ENCODE measurements at places on chromosomes 1 and 21.

GRCh38 chr21:46285761-46286647 is at the start of gene YBEY:
YBEY (plus strand) TSS chr21:46286342; CDS start chr21:46286914, 572 bp downstream.
- DNase-seq, result peak; percentile 97

DNA sequence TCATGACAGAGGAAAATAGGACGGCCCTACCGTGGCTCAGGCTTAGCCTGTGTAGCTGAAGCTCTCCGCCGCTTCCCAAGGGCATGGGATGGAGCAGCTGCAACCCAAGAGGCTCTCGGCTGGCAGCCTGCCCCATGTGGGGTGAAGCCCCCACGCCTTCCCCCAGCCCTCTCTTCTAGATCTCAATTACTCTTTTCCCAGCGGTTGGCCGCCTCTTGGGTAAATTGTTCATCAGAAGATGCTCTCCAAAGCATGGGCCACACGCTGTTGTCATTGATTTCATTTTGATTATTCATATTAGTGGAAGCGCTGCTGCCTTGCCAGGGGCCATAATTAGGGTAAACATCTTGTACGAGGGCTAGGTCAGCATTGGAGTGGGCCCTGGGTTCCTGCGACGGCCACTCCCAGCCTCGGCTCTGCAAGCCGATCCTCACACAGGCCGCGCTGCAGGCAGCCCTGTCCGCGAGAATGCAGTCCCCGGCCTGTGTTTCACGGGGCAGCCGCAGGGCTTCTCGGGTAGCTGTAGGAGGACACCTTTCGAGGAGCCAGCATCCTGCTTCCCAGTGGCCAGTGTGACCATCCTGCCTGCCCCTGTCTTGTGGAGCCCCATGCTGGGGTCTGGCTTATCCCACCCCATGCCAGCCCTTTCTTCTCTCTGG is 114.4 kb upstream of the VAMP3 start:
- no peak for DNase-seq

- no peak for DNase-seq
Observed at GRCh38 chr1:198611219-198611618, 27.6 kb upstream of the PTPRC start.

DNA sequence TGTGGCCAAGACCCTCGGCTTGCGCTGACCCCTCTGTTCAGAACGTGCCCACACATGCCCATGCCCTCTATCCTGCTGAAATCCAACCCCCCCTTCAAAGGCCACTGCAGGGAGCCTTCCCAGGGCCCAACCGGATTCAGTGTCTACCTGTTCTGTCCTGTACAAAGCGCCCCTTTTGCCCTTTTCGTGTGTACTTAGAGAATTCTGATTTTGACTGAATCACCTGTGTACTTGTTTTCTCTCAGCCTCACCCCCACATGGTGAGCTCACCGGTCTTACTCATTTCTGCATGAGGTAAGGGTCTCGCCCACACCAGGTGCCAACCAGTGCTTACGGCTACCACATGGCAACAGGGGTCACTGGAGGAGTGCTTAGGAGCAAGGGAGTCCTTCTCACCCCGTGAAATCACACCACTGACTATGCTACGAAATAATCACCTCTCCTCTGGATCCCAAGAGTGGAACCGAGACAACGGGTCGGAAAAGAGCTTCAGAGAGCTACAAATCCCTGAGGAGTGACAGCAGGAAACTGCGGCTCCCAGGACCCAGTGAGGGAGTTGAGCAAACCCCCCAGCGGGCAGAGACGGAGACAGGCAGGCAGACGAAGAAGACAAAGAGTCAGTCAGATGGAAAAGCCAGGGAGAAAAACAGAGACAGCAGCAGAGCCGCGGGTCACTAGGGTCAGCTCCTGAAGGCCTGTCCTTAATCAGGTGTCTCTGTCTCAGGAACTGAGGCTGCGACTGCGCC is 2.1 kb upstream of the S100A2 start:
- no peak for DNase-seq

GRCh38 chr1:41330588-41331545 is 30.4 kb upstream of the FOXO6 start:
- peak; percentile 55 for DNase-seq

- no peak for DNase-seq
Observed at GRCh38 chr1:110572751-110573150, 33.4 kb downstream of the KCNA2 start.

GRCh38 chr1:156407344-156407743 is 38.3 kb downstream of the RHBG start:
- DNase-seq, result no peak

- no peak for DNase-seq
Observed at GRCh38 chr1:199688133-199688676, 339.3 kb upstream of the NR5A2 start.

DNA sequence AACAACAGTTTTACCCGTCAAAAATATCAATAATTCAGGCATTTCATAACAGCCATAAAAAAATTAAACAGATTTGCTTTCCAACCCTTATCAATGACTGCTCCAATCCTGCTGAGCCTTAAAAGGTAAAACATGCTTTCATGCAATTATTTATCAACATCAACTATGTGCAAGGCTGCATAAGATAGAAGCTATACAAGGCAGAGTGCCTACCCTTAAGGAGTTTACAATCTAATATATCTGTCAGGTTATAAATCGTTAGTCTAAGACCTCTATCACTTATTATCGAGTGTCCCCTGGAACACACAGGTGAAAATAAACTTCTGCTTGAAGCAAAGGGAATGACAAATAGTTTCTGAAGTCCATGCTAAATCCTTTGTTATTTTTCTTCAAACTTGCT is 1.8 kb downstream of the ERRFI1 start:
- no peak for DNase-seq

- DNase-seq, result no peak
Observed at GRCh38 chr1:151680826-151681225, 35.8 kb downstream of the CELF3 start.

- DNase-seq, result peak; percentile 70
Observed at GRCh38 chr1:9289090-9289534, 3.6 kb upstream of the SPSB1 start.

DNA sequence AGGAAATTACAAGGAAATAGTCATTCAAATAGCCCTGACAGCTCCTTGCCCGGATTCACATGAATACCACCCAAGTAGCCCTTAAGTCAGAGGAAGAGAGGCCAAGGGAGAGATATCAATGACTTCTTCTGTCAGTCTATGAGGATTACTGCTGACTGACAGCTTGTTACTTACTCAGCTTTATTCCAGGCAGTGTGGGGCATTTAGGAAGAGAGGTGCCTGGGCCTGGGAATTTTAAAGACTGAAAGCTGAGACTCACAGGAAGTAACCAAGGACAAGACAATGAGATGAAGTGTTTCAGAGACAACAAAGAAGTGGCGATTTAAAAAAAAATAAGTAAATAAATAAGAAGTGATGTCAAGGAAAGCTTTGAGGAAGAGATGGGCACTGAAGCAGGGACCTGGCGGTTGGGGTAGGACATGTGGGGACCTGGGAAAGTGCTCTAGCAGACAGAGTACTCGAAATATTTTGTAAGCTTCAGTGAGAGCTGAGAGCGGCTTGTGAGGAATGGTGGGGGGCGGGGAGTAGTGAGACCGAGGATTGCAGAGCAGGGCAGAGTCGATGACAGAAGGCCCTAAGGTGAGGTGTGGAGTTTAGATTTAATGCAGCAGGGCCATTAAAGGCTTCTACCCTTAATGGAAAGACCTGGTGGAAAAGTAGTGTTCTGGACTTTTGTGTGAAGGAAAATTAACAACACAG is 58.9 kb downstream of the ST3GAL3 start:
- DNase-seq, result no peak

DNA sequence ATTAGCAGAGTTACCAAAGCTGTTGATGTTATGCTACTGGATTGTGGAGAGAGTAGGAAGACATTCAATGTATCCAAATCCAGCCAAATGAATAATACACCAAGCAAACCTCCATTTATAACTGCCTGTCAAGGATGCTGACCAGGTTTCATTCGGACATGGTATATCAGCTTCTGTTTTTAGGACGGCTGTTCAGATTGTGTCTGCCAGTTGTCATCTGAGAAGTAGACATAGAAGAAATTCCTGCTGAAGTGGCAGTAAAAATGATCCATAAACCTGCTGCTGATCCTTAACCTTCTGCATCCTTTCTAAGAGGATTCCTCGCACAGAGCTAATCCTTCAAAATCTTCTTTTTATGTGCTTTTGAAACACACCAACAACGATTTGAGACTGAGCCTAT is 663.6 kb upstream of the PLXNA2 start:
- DNase-seq, result no peak

GRCh38 chr1:116408803-116409720 is 36.0 kb downstream of the ATP1A1 start:
- peak; percentile 95 for DNase-seq

- DNase-seq, result no peak
Observed at GRCh38 chr1:36693603-36694002, 210.9 kb upstream of the CSF3R start.

DNA sequence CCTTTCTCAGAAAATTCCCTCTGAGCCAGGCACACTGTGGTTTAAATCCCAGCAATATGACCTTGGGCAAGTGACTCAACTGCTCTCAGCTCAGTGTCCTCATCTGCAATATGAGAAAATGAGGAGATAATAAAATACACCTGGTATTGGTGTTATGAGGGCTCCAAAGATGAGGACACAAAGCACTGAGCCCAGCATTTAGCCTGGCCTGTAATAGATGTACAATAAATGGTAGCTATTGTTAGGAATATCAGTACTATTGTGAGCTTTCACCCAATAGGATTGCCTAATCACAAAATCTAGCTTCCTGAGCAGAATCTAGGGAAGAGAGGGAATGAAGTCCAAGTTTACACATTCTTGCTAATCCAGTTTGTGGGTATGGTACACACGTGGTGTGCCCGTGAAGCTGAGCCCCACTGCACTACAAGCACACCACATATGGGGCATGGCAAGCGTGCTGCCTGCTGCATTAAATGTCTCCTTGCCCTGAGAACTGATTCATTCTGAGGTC is 24.3 kb upstream of the SLC30A1 start:
- no peak for DNase-seq

GRCh38 chr1:93468662-93469061 is 20.7 kb downstream of the FNBP1L start:
- DNase-seq, result no peak

- DNase-seq, result no peak
Observed at GRCh38 chr1:150985179-150985825, 3.2 kb downstream of the ANXA9 start.

DNA sequence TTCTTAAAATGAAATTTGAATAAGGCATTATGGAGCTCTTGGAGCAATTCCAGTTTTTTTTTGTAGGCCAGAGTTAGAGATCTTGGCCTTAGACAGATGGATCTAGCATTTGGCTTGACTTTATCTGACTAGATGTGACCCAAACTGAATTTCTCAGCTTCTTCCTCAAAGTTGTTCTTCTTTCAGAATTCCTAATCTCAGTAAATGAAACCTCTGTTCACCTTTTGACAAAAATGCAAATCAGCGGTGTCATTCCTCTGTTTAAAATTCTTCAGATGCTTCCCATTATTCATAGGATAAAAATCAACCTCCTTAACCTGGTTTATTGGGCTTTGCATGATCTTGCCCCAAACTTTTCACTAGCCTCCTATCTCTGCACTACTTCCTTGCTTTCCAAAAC is 177.6 kb downstream of the RASAL2 start:
- DNase-seq, result no peak

- no peak for DNase-seq
Observed at GRCh38 chr1:217133958-217134856, 411.0 kb upstream of the ESRRG start.

- DNase-seq, result no peak
Observed at GRCh38 chr1:205493241-205494085, 11.0 kb upstream of the CDK18 start.

DNA sequence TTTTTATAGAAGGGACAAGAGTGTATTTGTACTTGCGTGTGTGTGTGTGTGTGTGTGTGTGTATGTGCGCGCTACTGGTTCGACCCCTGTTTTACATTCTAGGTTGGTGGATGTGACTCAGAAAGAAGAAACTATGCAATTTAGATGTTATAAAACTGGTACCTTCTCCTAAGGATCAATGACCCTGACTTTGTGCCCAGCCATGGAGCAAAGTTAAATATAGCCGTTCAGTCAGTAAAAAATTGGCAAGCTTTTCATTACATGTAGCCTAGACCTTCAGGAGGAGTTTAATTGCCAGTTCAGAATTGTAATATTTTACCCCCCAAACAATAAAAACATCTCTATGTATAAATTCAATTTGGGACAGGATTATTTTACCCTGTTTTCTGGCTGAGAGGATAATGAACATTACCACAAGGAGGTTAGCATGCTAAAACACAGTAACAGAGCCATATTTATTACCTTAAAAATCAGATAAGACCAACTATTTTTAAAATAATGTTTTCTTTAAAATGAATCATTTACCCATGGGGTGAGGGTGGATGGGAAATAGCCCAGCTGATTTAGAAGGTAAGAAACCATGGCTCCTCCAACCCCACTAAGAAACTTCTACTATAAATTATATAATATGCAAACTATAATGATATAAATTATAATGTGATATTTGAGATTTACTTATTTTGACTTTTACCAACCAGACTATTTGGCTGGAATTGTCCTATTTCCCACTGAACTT is 33.5 kb upstream of the MTR start:
- DNase-seq, result no peak

- DNase-seq, result no peak
Observed at GRCh38 chr1:228146417-228147150, 3.1 kb upstream of the GJC2 start.

- no peak for DNase-seq
Observed at GRCh38 chr1:182095946-182096345, 34.4 kb upstream of the ZNF648 start.

GRCh38 chr1:64848803-64849202 is 103.9 kb downstream of the RAVER2 start:
- no peak for DNase-seq

DNA sequence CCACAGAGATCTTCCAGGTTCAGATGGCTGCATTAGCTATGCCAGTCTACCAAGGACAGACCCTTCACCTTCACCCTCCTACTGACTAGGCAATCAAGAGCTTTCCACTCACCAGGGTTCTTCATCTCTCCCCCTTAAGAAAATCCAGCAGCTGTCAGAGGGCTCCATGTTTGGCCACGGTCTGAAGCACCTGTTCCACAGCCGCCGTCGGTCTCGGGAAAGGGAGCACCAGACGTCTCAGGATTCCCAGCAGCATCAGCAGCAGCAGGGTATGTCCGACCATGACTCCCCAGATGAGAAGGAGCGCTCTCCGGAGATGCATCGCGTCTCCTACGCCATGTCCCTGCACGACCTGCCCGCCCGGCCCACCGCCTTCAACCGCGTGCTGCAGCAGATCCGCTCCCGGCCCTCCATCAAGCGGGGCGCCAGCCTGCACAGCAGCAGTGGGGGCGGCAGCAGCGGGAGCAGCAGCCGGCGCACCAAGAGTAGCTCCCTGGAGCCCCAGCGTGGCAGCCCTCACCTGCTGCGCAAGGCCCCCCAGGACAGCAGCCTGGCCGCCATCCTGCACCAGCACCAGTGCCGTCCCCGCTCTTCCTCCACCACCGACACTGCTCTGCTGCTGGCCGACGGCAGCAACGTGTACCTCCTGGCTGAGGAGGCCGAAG is 13.8 kb downstream of the TMCC2 start:
- DNase-seq, result no peak
